ENCODE measurements at places on chromosomes 16 and 17. TPM values are rescaled to one million over a fixed set of nuclear protein-coding genes. Genes with fewer than 3 reads are reported as not detected.

The SNAI3 gene
- 3.4 TPM for total RNA-seq

GRCh38 chr16:81738783-81739496 is 40.2 kb upstream of the PLCG2 start:
- DNase-seq, result no peak

GRCh38 chr17:59330053-59330942 is 1.2 kb upstream of the YPEL2 start:
- no peak for DNase-seq

DNA sequence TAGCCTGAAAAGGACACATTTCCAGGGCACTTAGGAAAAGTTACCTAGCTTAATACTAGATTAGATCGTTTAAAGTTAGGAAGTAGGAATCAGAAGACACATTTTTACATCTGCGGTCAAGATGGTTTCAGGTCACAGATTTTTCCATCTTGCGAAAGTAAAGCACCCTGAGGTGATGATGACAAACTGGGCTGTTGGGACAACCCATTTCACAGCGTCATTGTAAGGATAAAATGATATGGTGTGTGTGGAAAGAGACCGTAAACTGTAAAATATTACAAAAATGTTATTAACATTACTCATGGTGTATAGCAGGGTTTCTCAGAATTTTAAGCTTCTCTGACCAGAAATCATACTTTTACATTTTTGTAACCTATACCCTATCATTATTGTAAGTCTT is 10.1 kb upstream of the MAP2K6 start:
- DNase-seq, result no peak

All from CD8-positive, alpha-beta T cell (primary cell).